HCT116 (cell line): ENCODE measurements at places on chromosomes 2 and 18. TPM values are rescaled to one million over a fixed set of nuclear protein-coding genes. Genes with fewer than 3 reads are reported as not detected.

- no peak overlapping the region for H3K27ac ChIP-seq
- H3K27me3 ChIP-seq, result no peaks in the 10 kb centered on the region
- DNase-seq, result no peak
- H3K36me3 ChIP-seq, result no peaks in the 10 kb centered on the region
- H3K4me1 ChIP-seq, result peaks cover 5% of the 10 kb centered on the region
- no peak overlapping the region for H3K4me3 ChIP-seq
Measured at GRCh38 chr2:205699515-205700289, 17.4 kb downstream of the NRP2 start.

The NT5DC4 gene
- 0.22 TPM for total RNA-seq

- H3K4me1 ChIP-seq, result no peaks in the 10 kb centered on the region
- H3K27ac ChIP-seq, result no peak overlapping the region
- H3K27me3 ChIP-seq, result no peaks in the 10 kb centered on the region
- no peak for DNase-seq
Measured at GRCh38 chr2:233473386-233473791, 93.2 kb downstream of the USP40 start.

DNA sequence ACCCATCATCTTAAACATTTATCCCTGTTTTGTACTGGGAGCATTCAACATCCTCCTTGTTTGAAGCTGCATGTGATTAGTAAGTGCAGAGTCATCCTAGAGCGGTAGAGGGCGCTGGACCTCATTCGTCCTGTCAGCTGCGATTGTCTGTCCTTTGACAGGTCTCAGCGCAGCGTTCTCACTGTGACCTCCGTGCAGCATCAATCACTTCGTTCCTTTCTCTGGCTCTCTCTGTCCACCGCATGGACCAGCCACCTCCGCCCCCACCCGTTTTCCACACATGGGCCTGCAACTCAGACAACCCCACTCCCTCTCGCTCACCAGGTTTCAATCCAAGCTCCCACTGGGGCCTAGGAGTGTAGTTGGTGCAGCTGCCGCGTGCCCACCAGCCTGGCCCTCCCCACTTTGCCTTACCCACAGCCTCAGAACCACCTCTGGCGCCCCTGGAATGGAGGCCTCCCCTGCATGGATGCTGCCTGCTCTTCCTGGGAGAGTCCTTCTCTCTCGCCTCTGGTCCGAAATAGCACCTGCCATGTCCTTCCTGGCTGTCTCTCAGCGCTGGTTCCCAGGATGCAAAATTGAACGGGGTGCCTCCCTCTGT, 90.5 kb downstream of the NDUFA10 start:
- no peak overlapping the region for H3K27ac ChIP-seq
- no peaks in the 10 kb centered on the region for H3K36me3 ChIP-seq
- no peak overlapping the region for H3K4me3 ChIP-seq
- H3K27me3 ChIP-seq, result no peaks in the 10 kb centered on the region

The SYT4 gene
- total RNA-seq, result not detected

DNA sequence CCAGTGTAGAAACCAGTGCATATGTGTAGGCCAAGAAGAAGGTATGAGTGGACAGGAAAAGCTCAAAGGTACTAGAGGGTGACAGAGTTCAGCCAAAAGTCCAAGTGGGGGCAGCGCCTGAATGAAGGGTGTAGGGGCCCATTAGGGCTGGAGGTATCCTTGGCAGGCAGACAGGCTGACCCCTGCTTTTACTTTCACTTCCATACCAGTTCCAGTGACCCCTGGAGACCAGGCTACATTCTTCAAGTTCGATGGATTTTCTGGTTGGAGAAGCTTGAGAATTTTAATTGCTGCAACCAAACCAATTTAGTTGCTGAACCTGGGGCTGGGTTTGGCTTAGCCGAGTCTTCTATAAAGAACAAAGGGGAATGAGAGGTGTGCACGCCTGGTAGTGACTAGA, 42.3 kb upstream of the MRPL33 start:
- H3K27me3 ChIP-seq, result no peaks in the 10 kb centered on the region
- H3K36me3 ChIP-seq, result no peaks in the 10 kb centered on the region
- H3K4me3 ChIP-seq, result no peak overlapping the region
- DNase-seq, result no peak
- H3K4me1 ChIP-seq, result peaks cover 19% of the 10 kb centered on the region; the same call in 1 of the 2 replicates
